NCI-H1092 (cell line): ENCODE measurements at places on chromosomes 5 and 9.

DNA sequence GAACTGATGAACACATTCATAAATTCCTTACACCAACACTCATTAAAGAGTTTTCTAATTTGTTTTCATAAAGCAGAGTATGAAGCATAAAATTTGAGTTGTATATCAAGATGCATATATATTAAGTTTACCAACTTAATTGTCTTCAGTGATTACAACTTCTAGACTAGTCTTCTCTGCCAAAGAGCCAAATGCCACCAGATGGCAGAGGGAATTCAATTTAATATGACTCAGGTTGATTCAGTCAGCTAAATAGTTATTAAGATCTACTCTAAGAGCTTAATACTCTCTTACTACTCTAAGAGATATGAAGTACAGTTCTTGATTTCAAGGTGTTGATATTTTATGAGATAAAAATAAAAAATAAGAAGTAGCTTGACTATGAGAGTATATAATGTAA is 53.4 kb downstream of the CDH10 start:
- DNase-seq = no peak

DNA sequence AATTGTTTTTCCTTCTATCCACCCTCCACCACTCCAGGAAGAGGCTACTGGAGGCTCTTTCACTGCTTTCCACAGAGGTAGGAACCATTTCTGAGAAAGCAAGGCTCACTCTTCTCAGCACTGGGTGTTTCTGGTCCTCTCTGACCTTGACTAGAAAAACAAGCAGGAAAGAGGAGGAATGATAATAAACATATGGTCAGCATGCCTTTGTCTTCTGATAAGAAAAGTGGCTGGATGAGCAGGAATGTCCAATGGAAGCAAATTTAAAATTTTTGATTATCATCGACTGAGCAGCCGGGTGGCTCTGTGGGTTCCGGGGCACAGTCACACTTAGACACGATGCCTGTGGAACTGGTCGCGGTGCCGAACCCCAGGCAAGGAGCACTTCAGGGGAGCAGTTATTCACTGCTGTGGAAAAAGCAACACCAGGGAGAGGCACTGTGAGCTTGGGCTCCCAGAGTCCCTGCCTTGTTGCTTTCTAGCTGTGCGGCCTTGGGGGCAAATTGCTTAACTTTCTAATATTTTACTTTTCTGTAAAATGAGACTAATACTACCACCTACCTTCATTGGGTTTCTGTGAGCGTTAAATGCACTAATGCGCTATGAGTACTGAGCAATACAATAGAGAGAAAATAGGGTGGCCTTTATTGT is 157.0 kb upstream of the LHFPL2 start:
- no peak for DNase-seq

DNA sequence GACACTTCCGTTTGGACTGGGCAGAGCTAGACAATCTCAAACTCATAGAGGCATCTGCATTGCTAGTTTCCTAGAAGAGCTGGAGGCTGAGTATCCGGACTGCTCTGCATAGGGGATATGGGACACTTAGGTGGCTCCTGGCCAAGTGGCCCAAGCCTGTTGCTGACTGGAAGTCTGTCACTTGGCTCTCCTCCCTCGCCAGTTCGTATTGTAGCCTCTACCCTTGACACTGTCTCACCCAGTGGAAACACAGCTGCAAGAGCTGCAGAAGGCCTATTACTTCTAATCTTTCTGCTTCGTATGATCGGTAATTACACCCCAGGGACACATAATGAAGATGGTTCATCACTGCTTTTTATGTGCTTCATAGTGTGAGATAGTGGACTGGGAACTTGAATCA is 34.7 kb downstream of the ITGA1 start:
- DNase-seq = no peak

DNA sequence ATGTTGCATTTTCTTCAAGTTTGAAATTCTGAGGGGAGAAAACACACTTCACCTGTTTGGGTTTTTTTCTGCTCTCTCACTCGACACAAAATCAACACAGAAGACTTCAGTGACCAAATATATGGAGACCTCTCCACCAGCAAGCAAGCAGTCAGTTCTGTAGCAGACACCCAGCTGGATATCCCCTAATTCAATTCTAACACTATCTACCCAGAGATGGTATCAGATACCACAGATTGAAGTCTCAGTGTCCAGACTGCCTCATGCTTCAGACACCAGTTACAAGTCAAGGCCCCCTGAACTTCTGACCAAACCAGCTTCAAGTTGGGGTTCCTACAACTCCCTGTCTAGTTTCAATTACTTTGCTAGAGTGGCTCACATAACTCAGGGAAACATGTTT is 97.8 kb downstream of the INVS start:
- no peak for DNase-seq

GRCh38 chr9:127096208-127096607 is 26.2 kb downstream of the ANGPTL2 start:
- DNase-seq = no peak

DNA sequence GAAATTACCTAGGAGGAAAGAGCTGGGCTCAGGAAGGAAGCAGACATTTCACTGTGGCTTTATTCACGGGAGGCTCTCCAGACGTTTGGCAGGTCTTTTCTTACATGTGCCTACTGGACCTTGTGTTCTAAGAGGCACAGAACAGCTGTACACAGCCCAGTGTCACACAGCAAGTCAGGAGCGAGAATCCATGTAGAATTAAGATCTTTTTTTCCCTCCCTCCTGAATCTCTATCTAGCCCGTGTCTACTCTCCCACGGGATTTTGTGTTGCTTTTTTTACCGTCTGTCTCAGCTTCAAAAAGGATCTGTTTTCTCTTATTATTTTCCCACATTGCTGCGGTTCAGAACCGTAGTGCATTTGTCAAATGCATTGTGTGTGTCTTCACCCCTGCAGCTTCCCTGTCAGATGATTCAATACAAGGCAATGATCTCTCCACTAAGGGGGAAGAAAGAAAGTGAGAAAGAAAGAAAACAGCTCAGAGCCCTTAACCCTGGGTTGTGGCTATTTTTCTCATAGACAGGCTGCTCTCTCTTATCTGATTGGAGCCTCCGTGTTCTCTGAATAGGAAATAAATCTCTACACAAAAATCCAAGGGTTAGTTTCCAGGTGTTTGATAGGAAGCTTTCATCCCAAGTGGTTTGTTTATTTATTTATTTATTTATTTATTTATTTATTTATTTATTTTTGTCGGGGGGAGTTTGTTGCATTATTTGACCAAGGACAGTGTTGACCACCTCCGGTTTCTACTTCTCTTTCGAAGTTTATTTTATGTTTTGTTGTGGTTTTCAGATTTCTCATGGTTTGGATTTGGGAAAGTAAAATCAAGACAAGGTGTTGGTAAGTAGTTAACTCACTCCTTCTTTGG is 191.0 kb downstream of the NTRK2 start:
- DNase-seq = no peak
